ENCODE measurements at places on chromosomes 3 and 15.

DNA sequence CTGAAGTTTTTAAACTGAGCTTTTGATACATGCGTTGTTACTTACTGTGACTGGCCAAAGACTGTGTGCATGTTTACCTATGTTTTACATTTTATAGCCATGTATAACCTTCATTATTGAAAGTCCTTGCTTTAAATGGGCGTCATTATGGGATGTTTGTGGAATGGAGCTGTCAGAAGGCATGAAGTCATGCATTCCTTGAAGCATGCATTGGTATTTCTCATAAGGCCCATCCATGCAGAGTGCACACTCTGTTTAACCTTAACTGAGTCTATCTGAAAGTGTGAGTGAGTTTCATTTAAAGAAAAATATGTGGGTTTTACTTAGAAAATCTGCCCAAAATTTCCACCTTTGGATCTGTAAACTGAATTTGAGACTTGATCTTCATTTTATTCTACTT lies 51.1 kb downstream of the PSMD6 start:
- peaks cover 88% of the 10 kb centered on the region for H3K4me1 ChIP-seq
- peaks cover 36% of the 10 kb centered on the region for H3K36me3 ChIP-seq
- DNase-seq: no peak
- peak overlapping the region; percentile 78 for H3K27ac ChIP-seq

- no peak overlapping the region for H3K4me3 ChIP-seq
- no peak overlapping the region for H3K27ac ChIP-seq
- DNase-seq: no peak
- H3K4me1 ChIP-seq: no peaks in the 10 kb centered on the region
- no peaks in the 10 kb centered on the region for H3K36me3 ChIP-seq
Measured at GRCh38 chr3:151584566-151584965, 123.7 kb upstream of the IGSF10 start.

DNA sequence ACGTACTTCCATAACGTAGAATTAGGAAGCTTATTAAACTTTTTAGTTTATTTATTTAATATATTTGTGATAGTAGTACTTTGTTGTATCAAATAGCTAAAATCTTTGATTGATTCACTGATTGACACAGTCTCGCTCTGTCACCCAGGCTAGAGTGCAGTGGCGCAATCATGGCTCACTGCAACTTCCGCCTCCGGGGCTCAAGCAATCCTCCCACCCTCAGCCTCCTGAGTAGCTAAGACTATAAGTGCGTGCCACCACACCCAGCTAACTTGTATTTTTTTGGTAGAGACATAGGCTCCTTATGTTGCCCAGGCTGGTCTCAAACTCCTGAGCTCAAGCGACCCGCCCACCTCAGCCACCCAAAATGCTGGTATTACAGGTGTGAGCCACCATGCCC lies 5.7 kb downstream of the APH1B start:
- DNase-seq: no peak
- H3K27ac ChIP-seq: no peak overlapping the region
- H3K36me3 ChIP-seq: peaks cover 11% of the 10 kb centered on the region

DNA sequence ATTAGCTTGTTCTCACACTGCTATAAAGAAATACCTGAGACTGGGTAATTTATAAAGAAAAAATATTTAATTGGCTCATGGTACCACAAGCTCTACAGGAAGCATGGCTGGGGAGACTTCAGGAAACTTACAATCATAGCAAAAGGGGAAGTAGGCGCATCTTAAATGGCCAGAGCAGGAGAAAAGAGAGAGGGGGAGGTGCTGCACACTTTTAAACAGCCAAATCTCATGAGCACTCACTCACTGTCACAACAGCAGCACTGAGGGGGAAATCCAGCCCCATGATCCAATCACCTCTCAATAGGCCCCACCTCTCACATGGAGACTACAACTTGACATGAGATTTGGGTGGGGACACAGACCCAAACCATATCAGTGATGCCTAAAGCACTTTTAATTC lies 82.5 kb downstream of the DCLK3 start:
- H3K27ac ChIP-seq: no peak overlapping the region
- no peaks in the 10 kb centered on the region for H3K4me1 ChIP-seq
- no peaks in the 10 kb centered on the region for H3K36me3 ChIP-seq

- H3K4me1 ChIP-seq: no peaks in the 10 kb centered on the region
- H3K4me3 ChIP-seq: no peak overlapping the region
- no peak for DNase-seq
- no peaks in the 10 kb centered on the region for H3K36me3 ChIP-seq
Measured at GRCh38 chr3:70737666-70738290, 425.3 kb upstream of the MDFIC2 start.

GRCh38 chr3:15102256-15102655 lies 3.3 kb upstream of the RBSN start:
- H3K4me1 ChIP-seq: peaks cover 27% of the 10 kb centered on the region
- H3K27ac ChIP-seq: no peak overlapping the region
- H3K36me3 ChIP-seq: peaks cover 5% of the 10 kb centered on the region
- H3K4me3 ChIP-seq: no peak overlapping the region
- peaks cover 7% of the 10 kb centered on the region for H3K27me3 ChIP-seq
- no peak for DNase-seq

- no peak overlapping the region for H3K27ac ChIP-seq
- H3K27me3 ChIP-seq: peaks cover 2% of the 10 kb centered on the region
- peaks cover 3% of the 10 kb centered on the region for H3K36me3 ChIP-seq
- no peak for DNase-seq
- H3K4me3 ChIP-seq: no peak overlapping the region
Measured at GRCh38 chr15:55060836-55061235, 135.9 kb downstream of the RSL24D1 start.

GRCh38 chr3:168688267-168688666 lies 592.5 kb upstream of the GOLIM4 start:
- H3K4me1 ChIP-seq: no peaks in the 10 kb centered on the region
- no peaks in the 10 kb centered on the region for H3K27me3 ChIP-seq
- DNase-seq: no peak
- no peak overlapping the region for H3K4me3 ChIP-seq
- H3K36me3 ChIP-seq: no peaks in the 10 kb centered on the region
- H3K27ac ChIP-seq: no peak overlapping the region

- no peak overlapping the region for H3K4me3 ChIP-seq
- no peak overlapping the region for H3K27ac ChIP-seq
- H3K36me3 ChIP-seq: no peaks in the 10 kb centered on the region
- no peak for DNase-seq
- H3K4me1 ChIP-seq: no peaks in the 10 kb centered on the region
Measured at GRCh38 chr15:94638183-94638582, 406.8 kb downstream of the MCTP2 start.

DNA sequence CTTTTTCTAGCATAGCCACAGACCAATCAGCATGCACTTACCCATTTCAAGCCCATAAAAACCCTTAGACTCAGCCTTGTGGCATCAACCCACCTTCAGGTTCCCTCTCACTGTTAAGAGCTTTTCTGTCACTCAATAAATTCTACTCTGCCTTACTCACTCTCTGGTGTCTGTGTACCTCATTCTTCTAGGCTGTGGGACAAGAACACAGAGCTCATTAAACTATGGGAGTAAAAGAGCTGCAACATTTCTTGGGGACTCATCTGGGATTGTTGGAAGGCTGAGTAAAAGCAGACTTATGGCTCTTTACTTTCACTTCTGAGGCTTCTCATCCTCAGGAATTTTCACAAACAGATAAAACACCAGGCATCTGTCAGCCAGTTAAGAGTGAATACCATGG lies 879.3 kb downstream of the ROBO2 start:
- no peaks in the 10 kb centered on the region for H3K36me3 ChIP-seq
- H3K27me3 ChIP-seq: no peaks in the 10 kb centered on the region
- H3K4me1 ChIP-seq: no peaks in the 10 kb centered on the region
- H3K4me3 ChIP-seq: no peak overlapping the region
- DNase-seq: no peak

DNA sequence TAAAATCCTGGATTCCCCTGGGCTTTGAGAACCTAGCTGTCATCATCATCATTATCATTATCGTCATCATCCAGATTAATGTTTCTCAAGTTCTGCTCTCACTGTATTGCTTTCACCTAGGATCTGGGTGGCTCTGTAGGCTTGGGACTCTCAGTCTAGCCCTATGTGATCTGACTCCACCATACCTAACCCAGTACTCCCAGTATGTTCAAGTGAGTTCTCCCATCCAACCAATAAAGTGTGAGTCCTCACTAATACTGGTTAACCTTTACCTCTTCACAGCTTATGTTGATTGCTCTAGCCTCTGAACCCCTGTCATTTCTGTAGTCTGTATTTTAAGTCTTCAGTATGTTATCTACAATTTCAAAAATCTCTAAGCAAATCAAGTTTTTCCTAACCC lies 102.3 kb downstream of the NECTIN3 start:
- H3K4me1 ChIP-seq: no peaks in the 10 kb centered on the region
- H3K36me3 ChIP-seq: peaks cover 18% of the 10 kb centered on the region
- no peak for DNase-seq
- no peaks in the 10 kb centered on the region for H3K27me3 ChIP-seq
- no peak overlapping the region for H3K27ac ChIP-seq

GRCh38 chr15:39213385-39213840 lies 367.5 kb upstream of the THBS1 start:
- no peaks in the 10 kb centered on the region for H3K36me3 ChIP-seq
- peaks cover 38% of the 10 kb centered on the region for H3K27me3 ChIP-seq
- no peak overlapping the region for H3K4me3 ChIP-seq
- DNase-seq: no peak
- no peaks in the 10 kb centered on the region for H3K4me1 ChIP-seq
- H3K27ac ChIP-seq: no peak overlapping the region

GRCh38 chr3:26247712-26248111 lies 374.9 kb upstream of the LRRC3B start:
- H3K4me3 ChIP-seq: no peak overlapping the region
- H3K4me1 ChIP-seq: no peaks in the 10 kb centered on the region
- H3K36me3 ChIP-seq: no peaks in the 10 kb centered on the region
- H3K27ac ChIP-seq: no peak overlapping the region
- H3K27me3 ChIP-seq: no peaks in the 10 kb centered on the region
- no peak for DNase-seq

GRCh38 chr15:85897207-85897894 lies 102.6 kb upstream of the KLHL25 start:
- H3K27me3 ChIP-seq: peaks cover 29% of the 10 kb centered on the region
- H3K27ac ChIP-seq: no peak overlapping the region
- no peak overlapping the region for H3K4me3 ChIP-seq
- no peaks in the 10 kb centered on the region for H3K36me3 ChIP-seq

DNA sequence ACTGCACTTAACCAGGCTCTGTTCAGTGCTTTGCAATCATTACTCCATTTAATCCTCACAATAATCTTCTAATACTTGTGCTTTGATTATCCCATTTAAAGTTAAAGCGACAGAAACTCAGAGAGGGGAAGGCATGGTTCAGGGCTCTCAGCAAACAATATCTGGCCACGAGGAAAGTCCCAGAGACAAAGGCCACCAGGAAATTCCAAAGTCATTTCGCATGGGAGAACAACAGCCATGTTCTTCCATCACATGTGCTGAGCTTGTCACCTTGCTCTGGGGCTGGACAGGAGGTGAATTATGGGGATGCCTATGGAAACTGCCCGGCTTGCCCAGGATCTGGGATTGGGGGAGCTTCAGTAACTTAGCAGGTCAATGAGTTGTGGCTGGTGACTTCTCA lies 66.2 kb upstream of the HRH1 start:
- no peaks in the 10 kb centered on the region for H3K4me1 ChIP-seq
- no peak for DNase-seq
- no peaks in the 10 kb centered on the region for H3K36me3 ChIP-seq
- peaks cover 11% of the 10 kb centered on the region for H3K27me3 ChIP-seq
- no peak overlapping the region for H3K4me3 ChIP-seq

GRCh38 chr3:52069855-52070254 lies 13.5 kb upstream of the DUSP7 start:
- H3K4me1 ChIP-seq: peaks cover 3% of the 10 kb centered on the region
- no peak overlapping the region for H3K4me3 ChIP-seq
- DNase-seq: no peak
- H3K27me3 ChIP-seq: no peaks in the 10 kb centered on the region

GRCh38 chr15:84079885-84080777 lies 155.4 kb upstream of the GOLGA6L4 start:
- peak overlapping the region; percentile 69 for H3K4me3 ChIP-seq
- H3K36me3 ChIP-seq: no peaks in the 10 kb centered on the region
- peak; percentile 74 for DNase-seq
- H3K27ac ChIP-seq: no peak overlapping the region

DNA sequence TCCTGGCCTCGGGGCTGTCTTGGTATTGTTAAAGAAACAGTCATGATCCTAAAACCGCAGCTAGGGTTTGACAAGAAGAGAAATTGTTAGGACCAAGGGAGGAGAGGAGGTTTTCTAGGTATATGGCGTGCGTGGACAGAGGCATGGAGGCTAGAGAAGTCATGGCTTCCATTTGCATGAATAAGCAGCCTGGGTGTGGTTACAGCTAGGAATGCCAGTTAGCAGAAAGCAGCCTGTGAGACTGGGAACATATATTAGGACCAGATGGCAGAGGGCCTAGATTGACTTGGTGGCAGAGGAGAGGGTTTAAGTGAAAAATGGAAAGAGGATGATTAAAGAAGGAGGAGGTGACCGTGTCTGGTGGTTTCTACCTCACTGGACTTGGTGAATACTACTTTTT lies 573.6 kb upstream of the ARRDC4 start:
- H3K4me3 ChIP-seq: no peak overlapping the region
- no peaks in the 10 kb centered on the region for H3K4me1 ChIP-seq
- no peak for DNase-seq
- H3K36me3 ChIP-seq: no peaks in the 10 kb centered on the region

GRCh38 chr3:127915937-127916493 lies 983 bp downstream of the KBTBD12 start:
- H3K4me1 ChIP-seq: peaks cover 9% of the 10 kb centered on the region
- peaks cover 70% of the 10 kb centered on the region for H3K27me3 ChIP-seq
- DNase-seq: no peak
- H3K36me3 ChIP-seq: peaks cover 2% of the 10 kb centered on the region

- DNase-seq: no peak
- H3K27me3 ChIP-seq: no peaks in the 10 kb centered on the region
- peaks cover 2% of the 10 kb centered on the region for H3K4me1 ChIP-seq
Measured at GRCh38 chr15:31465083-31465955, 138.7 kb downstream of the KLF13 start.

GRCh38 chr3:181009225-181009624 lies 19.7 kb upstream of the DNAJC19 start:
- no peak for DNase-seq
- H3K27ac ChIP-seq: no peak overlapping the region
- H3K27me3 ChIP-seq: peaks cover 4% of the 10 kb centered on the region
- H3K4me3 ChIP-seq: no peak overlapping the region
